T-helper 17 cell (primary cell): ENCODE measurements at places on chromosomes 4 and X.

DNA sequence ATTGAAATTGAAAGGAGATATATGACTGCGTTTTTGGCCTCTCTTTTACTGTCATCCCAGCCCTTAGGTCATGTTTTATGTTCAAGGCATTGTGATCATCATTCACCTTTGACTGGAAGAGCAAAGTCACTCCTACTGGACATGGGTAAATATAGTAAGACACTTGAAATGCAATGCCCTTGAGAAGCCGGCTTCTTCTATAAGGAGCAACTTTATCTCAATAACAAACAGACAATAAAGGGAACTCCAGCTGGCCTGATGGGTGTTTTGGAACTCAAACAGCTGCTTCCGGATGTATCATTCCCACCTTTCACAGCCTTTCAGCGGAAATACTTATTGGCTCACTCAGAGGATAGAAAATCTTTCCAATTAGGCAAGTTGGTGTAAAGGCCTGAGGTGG is 65.1 kb upstream of the C4orf54 start:
- no peak for DNase-seq

GRCh38 chrX:12153741-12154140 is 15.5 kb downstream of the FRMPD4 start:
- DNase-seq = no peak

DNA sequence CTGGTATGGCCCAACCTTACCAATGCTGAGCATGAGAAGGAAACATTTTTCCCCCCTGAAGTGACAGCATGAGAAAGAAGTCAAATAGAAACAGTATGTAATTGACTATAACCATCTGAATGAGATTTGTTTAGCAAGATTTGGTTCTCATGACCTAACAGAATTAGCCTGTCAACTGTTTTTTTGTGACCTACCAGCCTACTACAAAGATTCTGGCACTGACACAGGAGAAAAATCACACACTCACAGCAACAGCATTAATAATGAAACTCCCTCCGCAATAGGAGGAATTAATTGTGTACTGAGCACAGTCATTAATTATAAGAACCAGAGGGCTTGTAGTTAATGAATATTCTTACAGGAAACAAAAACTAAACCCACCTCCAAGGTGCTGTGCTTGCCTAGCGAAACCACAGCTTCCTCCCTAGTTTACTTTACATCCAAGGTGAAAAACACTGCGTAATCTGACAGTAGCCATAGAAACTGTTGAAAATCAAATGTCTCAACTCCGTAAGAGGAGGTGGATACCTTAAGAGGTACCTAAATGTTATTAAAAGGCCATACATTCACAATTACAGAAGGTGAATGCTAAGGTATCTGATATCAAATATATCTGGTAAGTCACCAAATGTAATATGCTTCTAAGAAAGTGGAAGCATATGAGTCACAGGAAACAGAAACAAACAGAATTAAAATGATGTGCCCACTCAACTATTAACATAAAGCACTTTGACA is 34.9 kb downstream of the MMRN1 start:
- no peak for DNase-seq

GRCh38 chr4:108775921-108776320 is 13.1 kb upstream of the ETNPPL start:
- DNase-seq = no peak

DNA sequence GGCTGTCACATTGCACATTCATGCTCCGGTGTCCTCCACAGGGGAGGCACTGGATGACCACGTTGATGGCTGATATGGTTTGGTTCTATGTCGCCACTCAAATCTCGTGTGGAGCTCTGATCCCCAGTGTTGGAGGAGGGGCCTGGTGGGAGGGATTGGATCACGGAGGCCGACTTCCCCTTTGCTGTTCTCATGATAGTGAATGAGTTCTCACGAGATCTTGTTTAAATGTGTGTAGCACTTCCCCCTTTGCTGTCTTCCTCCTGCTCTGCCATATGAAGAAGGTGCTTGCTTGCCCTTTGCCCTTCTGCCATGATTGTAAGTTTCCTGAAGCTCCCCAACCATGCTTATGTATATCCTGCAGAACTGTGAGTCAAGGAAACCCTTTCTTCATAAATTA is 22.3 kb upstream of the NAT8L start:
- no peak for DNase-seq

GRCh38 chr4:74675673-74676279 is 118.5 kb downstream of the BTC start:
- no peak for DNase-seq

DNA sequence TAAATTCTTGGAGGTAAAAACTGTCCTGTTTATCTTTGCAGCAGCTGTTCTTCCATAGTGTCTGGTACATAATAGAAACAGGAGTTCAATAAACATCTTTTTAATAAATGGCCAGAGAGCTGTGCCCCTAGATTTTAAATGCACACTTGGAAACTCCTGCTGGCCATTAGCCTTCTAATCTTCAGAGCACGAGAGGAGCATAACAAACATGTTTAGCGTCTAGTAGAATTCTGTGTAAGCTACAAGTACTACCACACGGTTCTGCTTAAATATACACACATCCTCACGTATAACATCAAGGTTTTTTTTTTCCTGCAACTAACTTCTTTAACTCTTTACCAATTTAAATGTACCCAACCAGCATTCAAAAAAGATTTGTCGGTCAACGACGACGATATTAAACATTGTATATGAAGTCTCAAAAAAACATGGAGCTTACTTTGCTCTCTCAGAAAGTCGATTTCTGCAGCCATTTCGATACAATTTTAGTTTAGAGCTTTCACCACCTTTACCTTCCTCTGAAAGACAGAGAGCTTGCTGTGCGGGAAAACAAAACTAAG is 628 bp downstream of the SCLT1 start:
- DNase-seq = no peak

- DNase-seq = no peak
Observed at GRCh38 chr4:185512516-185512915, 22.8 kb downstream of the PDLIM3 start.

DNA sequence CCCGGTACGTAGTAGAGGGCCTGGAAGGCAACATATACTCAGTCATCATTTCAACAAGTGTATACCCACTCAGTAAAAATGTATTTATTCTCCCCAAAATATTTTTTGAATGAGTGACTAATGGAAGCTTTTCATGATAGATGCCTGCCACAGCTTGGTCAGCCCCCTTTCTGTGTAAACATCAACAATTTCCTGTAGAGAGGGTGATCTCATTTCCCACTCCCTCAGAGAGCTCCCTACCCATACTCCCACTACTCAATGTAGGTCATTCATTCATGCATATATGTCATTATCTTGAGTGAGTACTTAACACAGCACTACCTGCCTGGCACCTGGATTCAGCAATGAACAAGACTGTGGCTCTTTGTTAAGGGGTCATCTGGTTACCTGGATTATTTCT is 81.9 kb downstream of the STK32B start:
- no peak for DNase-seq

GRCh38 chr4:2040391-2041238 is 18.5 kb upstream of the NAT8L start:
- DNase-seq = no peak

- no peak for DNase-seq
Observed at GRCh38 chr4:172344308-172344938, 531.2 kb downstream of the GALNTL6 start.

DNA sequence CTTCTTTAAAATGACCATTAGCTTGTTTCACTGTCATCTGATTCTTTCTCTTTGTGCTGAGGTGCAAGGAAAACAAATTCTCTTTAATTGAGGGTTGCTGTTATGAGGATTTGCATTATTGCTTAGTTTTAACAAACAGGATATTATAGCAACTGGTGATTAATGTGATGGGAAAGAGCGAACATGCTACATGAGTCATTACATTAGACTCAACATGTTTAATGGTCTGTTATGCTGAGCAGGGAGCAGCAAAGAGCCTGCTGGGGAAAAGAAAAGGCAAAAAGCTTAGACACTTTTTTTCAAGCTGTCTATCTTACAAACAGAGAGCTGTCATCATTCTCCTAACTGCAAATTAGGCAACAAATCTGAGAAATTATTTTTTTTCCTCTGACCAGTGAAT is 230.5 kb upstream of the LCORL start:
- DNase-seq = no peak

DNA sequence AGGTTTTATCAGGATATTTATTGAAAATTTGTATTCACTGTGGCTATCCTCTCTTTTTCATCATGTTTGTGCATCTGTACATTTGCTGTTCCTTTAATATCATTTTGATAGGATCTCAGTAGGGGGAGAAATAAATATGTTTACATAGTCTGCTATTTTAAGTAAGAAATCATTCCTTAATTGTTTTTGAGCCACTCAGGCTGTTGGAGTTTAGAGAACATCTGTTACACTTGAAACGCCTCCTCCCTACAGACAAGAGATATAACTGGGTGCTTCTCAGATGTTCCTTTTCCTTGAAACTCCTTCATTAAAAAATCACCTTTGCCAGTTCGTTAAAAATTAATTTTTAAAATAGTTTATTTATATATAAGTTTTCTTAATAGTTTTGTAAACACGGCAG is 59.4 kb downstream of the QRFPR start:
- DNase-seq = no peak

DNA sequence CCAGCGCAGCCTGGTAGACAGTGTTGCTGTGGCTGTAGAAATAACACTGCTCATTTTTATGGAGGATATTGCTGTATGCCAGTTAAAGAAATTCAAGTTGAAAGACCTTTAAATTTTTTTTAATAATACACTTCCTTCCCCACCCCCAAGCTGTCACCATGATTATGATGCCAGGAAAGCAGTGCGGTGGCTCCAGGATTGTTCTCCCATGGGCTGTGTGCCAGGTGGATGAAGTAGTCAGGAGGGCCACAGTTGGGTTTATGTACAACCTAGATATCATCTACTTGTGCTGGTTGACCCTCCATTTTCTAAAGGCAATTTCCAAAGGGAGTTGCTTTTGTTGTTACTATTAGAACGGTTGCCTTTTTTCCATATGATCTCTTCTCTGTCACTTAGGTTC is 136.6 kb downstream of the AFF1 start:
- no peak for DNase-seq

DNA sequence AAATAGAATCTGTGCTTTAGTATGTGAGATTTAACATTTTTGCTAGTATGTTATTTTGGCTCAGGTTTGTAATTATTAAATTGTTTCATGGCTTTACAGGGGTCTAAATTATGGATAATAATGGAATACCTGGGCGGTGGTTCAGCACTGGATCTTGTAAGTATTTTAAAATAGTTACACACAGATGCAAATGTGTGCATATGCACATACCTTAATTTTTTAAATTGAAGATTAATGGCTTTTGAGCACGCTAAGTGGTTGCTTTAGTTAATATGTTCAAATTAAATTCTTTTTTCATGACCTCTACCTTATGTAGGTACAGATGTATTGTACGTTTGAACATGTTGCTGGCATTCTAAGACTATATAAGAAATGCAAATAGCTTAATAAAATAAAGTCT is 40.2 kb downstream of the STK26 start:
- no peak for DNase-seq

GRCh38 chr4:13478707-13479106 is 5.4 kb downstream of the RAB28 start:
- DNase-seq = no peak

DNA sequence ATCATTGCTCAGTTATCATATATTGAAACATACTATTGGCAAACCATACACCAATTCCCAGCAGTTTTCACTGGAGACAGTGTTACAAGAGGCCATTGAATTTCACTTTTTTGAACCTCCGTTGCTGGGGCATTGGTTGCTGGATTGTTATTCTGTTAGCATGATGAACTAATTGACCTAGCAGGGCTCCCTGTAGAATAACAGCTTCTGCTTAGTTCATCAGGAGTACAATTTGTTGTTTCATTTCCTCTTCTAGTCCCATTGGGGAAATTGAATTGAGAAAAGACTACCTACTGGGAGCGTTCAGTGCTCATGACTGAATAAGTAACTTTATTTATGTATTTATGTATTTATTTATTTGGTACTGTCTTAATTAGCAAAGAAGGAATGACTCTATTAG is 151.6 kb downstream of the SLIT2 start:
- no peak for DNase-seq

DNA sequence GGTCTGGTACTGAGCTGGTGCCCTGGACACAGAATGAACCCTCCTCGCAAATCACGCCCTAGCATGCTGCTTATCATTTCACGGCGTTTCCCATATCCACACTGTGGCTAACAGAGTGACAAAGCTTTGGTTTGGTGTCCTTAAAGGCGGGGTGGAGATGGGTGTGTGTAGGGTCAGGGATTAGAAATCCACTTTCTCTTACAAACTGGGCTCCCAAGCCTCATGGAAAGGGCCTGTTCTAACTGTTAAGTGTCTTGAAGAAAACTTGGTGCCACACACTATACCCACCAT is 735 bp upstream of the CHRDL1 start:
- DNase-seq = no peak

- DNase-seq = no peak
Observed at GRCh38 chr4:25749150-25749794, 93.6 kb downstream of the SLC34A2 start.

- DNase-seq = no peak
Observed at GRCh38 chrX:120207009-120207605, 43.5 kb upstream of the ZBTB33 start.

DNA sequence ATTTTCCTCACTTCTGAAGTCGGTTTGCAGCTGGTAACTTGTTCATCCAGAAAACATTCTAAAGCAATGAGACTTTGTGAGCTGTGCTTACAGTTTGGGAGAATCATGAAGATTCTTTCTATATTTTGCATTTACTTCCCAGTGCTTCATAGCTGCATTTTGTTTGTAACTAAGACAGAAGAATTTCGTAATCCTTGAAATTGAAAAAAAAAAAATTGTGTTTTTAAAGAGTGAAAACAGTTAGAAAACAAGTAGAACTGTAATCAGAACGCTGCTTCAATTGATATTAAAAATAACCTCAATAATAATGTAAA is 392.4 kb downstream of the UNC5C start:
- no peak for DNase-seq

DNA sequence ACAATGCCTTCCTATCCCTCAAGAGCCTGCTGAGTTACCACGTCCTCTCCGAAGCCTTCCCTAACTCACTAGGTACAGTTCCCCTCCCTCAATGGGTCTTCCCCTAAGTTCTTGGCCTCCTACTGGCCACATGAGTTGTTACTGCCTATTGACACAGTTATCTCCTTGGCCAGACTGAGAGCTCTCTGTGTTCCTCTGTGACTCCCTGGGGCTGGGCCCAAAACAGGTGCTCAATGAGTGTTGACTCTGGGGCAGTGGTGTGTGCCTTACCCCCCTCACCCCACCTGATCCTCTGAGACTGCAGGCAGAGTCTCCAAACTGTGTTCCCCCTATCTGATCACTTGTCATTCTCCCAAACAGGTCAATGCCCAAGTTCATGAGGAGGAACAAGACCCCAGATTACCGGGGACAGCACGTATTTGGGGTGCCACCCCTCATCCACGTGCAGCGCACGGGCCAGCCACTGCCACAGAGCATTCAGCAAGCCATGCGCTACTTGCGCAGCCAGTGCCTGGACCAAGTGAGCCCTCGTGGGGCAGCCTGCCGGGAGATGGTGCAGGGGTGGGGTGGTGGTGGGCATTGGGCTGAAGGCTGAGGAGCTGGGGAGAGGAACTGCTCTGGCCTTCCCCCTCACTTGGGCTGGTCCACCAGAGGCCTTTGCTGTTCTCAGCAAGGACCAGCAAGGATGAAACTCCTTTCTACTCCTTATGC is 72.6 kb downstream of the STARD8 start:
- DNase-seq = no peak

GRCh38 chr4:121192013-121192412 is 27.9 kb upstream of the TNIP3 start:
- no peak for DNase-seq

- no peak for DNase-seq
Observed at GRCh38 chr4:8820178-8821102, 51.2 kb downstream of the HMX1 start.

GRCh38 chr4:30716681-30717207 is 3.4 kb upstream of the PCDH7 start:
- DNase-seq = no peak

GRCh38 chr4:41044165-41044564 is 170.2 kb downstream of the APBB2 start:
- DNase-seq = no peak
